Left colon (tissue), 2 donors: ENCODE measurements at places on chromosomes 3 and 15. TPM values are rescaled to one million over a fixed set of nuclear protein-coding genes. Genes with fewer than 3 reads are reported as not detected.

GRCh38 chr15:79294075-79294474, 11.6 kb downstream of the ANKRD34C start:
- no peak for DNase-seq

- peak; percentile 76 for DNase-seq
Observed at GRCh38 chr3:38029400-38030125, at the start of gene PLCD1. Gene PLCD1, minus strand, starts transcription at chr3:38029642. Its CDS starts 103 bp downstream, at chr3:38029539.

DNA sequence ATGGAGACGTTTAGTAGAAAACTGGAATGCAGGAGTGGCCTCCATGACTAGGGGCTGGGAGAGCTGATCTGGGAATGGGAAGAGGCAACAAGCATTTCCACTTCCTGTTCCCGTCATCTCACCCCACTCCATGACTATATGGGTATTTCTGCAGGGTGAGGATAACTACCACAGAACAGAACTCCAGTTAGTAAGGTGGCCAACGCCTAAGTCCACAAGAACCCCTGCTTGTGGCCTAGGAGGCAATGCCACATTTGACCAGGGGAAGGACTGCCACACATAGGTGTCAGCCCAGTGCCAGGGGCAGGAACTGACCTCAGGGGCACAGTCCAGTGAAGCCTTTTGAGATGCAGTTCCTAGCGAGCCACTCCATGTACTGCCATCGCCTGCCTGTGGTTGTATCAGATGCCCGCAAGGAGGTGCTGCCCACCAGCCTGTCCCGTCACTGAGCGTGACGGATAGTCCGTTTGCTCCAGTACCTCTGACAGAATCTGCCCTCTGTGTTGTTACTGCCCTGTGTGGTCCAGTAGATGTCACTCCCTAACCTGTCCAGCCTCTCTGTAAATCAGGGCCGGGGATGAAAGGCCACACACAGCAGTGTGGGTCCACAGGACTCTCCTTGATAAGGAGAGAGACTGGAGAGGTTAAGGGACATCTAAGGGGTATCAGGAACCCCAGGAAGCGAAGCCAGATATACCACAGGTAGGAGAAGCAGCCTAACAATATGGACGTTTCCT, 3.5 kb upstream of the MTFMT start:
- DNase-seq: peak; percentile 75

GRCh38 chr3:39090922-39091321, 16.5 kb downstream of the GORASP1 start:
- no peak for DNase-seq

- no peak for DNase-seq
Observed at GRCh38 chr3:196192036-196192523, 19.1 kb downstream of the ZDHHC19 start.

DNA sequence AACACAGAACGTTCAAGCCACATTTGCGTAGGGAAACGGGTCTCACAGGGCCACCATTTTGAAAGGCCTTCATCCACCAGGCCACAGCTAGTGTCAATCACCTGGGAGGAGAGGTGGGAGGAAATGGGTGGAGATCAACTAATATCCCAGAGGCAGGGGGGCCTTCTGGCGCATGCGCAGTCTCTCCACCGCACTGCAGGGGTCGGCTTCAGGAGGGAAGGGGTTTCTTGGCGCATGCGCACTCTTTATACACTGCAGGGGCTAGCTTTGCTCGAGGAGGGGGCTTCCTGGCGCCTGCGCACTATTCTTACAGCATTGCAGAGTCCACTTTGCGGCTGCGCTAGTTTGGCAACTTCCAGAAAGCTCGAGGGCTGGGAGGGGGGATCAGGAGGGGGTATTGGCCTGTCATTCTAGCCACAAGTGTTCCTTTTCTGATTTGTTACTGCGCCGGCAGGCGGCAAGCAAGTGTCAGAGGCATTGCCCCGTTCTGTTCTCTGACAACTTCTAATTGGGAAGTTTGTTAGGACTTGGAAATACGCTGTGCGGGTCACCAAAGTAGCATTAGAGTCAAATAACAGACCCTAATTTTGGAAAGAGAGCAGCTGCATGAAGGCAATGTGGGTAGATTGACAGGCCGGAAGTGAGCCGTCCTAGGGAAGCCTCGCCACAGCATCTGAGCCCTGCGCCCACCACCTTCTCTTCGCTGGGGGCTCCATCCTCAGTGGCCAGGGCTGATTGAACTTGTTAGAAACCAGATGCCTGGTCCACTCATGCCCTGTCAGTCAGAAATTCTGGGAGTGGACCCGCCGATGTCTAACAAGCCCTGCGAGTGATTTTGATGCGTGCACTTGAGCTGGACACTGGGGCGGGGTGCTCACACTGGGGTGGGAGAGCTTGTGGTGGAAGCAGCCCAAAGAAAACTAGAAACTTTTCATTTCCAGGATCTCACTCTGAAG, 173.5 kb upstream of the NDN start:
- DNase-seq: no peak

FANCD2OS gene
- total RNA-seq: not detected

CSPG5 gene
- 0.47 TPM for total RNA-seq
